ENCODE measurements at places on chromosomes 12 and 14. TPM values are rescaled to one million over a fixed set of nuclear protein-coding genes. Genes with fewer than 3 reads are reported as not detected.
A peak's percentile ranks its signal among the peaks of the same experiment; 100 is the strongest.

The IAPP gene
- total RNA-seq, result not detected

DNA sequence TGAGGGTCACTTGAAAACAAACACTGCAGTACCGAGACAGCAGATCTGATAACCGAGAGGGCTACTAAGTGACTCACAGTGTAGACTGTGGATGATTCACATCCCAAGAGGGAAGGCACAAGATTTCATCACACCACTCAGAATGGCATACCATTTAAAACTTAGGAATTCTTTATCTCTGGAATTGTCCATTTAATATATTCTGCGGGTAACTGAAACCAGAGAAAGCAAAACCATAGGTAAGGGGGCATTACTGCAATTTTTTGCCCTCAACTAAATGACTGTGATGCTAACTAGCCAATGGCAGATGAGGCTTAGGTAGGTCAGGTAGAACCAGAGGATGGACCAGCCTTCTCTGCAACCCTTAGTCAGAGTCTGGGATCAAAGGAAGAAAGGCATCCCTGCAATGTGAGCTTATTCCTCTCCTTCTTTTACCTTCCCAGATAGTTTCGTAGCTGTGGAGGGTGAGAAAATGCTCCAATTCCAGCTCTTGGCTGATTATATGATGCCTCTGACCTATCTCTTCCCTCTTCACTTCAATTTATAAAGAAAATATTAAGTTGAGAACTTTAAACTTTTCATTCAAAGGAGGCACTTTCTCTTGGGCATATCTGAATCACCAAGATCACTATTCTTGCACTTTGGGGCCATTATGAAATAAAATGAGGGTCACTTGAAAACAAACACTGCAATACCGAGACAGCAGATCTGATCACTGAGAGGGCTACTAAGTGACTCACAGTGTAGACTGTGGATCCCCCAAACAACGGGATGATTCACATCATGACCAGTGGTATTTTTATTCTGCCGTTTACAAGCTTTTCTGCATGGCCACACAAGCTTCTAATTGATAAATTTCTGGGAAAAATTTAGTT lies 6.8 kb downstream of the ART4 start:
- no peak for DNase-seq

DNA sequence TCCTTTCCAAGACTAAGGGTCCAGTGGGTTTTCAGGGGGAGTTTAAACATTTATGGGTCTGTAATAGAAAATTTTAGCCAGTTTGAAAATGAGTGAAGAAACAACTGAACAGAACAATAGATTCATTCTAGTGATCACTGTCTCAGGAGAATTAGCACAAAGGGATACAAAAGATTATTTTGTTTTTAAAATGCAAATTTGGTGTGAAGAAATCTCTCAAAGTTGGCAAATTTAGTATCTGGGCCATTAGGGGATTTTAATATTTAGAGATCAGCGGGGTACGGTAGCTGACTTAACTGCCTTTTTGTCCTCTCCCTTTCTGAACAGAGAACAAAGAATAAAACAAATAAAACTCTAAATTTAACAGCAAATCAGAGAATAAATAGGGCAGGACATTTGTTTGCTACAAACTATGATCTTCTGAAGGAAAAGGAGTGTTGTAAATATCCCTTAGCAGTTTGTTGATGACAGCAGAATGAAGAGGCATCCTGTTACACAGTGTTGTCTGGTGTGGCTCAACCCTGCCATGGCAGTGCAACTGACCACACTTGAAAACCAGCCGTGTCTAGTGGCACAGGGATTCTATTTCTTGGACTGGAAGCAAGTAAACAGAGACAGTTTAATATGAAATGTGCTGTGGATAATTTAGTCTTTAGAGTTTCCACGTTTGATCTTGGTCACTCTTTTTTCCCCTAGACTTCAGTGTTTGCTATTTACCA lies 46.3 kb upstream of the LRTM2 start:
- DNase-seq, result peak; percentile 75

The TAS2R42 gene
- not detected for total RNA-seq

- DNase-seq, result no peak
These were observed 30.4 kb downstream of the POLR3B start for GRCh38 chr12:106387848-106388377.

GRCh38 chr12:31629756-31630732 lies 29.4 kb upstream of the ETFBKMT start:
- peak; percentile 32 for DNase-seq

DNA sequence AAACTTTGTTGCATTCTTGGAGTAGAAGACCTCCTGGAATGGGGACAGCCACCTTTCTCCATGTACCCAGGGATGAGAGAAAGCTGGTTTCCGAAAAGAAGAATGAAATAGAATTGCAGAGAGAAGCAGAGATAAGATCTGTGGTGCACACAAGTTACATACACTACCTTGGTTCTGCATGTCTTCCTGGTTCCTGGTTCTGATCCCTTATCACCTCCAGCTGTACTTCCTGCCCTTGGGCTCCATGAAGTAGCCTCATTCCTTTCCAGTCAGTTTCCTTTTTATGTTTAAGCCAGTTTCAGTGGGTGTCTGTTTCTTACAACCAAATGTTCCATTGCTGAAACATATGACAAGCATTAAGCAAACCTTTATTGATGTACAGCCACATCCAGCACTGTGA lies 69.3 kb downstream of the FBXW8 start:
- DNase-seq, result no peak

DNA sequence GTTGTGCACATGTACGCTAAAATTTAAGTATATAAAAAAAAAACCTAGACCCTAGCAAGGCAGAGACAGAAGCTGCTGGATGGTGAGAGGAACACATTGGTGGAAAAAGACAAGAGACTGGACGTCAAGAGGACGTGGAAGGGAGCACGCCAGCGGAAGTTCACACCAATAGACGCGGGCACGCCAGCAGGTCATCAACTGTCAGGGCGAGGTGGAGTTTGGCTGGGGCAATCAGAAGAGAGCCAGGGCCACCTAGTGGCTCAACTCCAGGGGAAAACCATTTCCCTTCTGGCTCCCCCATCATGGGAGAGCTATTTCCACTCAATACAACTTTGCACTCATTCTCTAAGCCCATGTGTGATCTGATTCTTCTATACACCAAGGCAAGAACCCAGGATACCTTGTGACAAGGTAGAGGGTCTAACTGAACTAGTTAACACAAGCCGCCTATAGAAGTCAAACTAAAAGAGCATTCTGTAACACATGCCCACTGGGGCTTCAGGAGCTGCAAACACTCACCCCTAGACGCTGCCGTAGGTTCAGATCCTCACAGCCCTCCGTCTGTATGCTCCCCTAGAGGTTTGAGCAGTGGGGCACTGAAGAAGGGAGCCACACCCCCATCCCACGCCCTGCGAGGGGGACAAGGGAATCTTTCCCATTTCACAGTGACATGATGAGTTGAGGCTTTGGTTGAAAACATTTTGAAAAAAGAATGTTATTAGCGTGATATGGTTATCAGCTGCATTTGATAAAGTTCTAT lies 702.7 kb downstream of the TMTC2 start:
- no peak for DNase-seq

The DEGS2 gene
- 0.22 TPM for total RNA-seq

DNA sequence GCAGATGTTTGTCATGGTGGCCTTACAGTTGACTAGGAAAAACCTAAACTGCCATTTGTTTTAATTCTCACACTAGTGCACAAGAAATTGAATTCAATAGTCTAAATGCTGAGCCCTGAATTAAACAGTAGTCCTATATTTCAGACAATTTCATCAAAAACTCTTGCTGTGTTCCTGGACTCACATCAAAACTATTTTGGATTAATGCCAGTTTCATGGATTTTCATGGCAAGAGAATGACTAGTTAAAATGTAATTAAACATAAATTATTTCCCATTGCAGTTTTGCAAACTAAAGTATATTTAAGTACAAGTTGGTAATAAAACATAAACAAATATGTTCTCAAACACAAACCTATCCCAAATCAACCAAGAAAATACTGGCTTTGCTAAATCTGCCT lies 468.0 kb upstream of the PRICKLE1 start:
- DNase-seq, result no peak

GRCh38 chr12:68609998-68610369 lies 715 bp upstream of the RAP1B start:
- no peak for DNase-seq

GRCh38 chr14:74400919-74401503 lies 25.0 kb downstream of the SYNDIG1L start:
- DNase-seq, result no peak

DNA sequence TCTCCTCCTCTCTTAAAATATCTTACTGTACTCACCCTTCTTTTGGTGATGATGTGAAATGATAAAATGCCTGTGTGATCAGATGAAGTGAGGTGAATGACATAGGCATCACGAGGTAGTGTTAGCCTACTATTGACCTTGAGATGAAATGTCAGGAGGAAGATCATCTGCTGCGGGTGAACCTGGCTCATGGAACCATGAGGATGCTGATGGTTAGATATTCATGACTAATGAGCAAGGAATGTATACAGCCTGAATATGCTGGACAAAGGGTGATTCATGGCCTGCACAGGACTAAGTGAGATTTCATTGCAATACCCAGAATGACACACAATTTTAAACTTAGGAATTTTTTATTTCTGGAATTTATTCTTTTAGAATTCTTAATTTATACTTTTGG lies 89.6 kb downstream of the DAAM1 start:
- no peak for DNase-seq

The RAPGEF3 gene
- 22.4 TPM for total RNA-seq

The WNT1 gene
- total RNA-seq, result not detected

Measured in gastrocnemius medialis (tissue), 4 donors.